Chondrocyte (in vitro differentiated cells): ENCODE measurements at places on chromosomes 2 and 18.
A peak's percentile ranks its signal among the peaks of the same experiment; 100 is the strongest.

DNA sequence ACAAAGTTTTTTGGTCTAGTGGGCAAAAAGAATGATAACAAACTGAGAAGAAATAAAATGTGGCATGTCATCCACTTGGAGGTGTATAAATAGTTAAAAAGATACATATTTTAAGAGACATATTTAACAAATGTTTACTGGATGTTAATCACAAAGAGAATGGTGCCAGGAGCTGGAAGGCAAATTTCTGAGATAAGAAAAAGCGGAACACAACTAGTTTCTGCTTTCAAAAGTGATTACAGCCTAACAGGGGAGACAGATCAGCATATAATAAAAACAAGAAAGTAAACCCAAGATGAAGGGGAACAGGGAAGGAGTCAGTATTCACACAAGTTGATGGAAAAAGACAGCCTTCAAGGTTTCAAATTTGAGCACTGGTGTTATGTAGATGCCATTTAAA is 91.3 kb downstream of the OLA1 start:
- H3K27ac ChIP-seq = no peak overlapping the region
- no peaks in the 10 kb centered on the region for H3K27me3 ChIP-seq
- peaks cover 22% of the 10 kb centered on the region for H3K4me1 ChIP-seq
- peaks cover 1% of the 10 kb centered on the region for H3K36me3 ChIP-seq
- DNase-seq = no peak

DNA sequence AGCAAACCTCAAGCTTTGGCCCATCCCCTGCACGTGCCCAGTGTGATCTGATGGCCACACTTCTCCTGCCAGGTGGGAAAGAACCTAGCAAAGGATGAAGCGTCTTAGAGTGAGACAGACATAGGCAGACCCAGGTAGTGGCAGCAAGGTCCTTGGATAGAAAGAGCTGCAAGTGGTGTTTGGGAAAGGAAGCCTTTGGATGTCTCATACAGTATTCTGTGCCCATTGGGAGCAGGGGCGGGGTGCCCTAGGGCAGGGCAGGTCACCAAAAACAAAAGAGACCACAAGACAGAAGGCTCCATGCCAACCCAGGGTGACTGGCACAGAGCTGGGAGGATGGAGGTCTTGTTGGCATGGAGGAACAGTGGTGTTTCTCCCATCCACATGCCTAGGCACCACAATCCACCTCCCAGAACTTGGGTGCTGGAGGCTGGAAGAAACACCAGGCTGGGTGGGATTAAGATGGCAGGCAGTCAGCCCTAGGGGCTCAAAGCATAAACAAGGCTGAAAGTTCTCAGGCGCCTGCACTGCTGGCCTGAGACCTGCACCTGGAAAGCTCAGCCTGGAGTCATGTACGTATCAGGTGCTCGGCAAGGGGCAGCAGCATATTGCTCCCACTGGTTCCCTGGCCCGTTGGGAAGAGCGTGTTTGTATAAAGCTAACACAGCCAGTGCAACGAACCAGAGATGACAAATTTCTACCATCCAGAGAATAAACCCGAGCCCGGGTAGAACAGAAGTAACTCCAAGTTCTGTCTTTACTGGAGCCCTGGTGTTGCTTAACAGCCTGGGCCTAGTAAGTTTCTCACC is 52.9 kb downstream of the CRACDL start:
- DNase-seq = no peak
- no peak overlapping the region for H3K4me3 ChIP-seq
- H3K27me3 ChIP-seq = no peaks in the 10 kb centered on the region

GRCh38 chr2:223800908-223801307 is 36.5 kb downstream of the AP1S3 start:
- no peak overlapping the region for H3K27ac ChIP-seq
- no peaks in the 10 kb centered on the region for H3K36me3 ChIP-seq
- H3K4me3 ChIP-seq = no peak overlapping the region
- H3K4me1 ChIP-seq = peaks cover 58% of the 10 kb centered on the region

DNA sequence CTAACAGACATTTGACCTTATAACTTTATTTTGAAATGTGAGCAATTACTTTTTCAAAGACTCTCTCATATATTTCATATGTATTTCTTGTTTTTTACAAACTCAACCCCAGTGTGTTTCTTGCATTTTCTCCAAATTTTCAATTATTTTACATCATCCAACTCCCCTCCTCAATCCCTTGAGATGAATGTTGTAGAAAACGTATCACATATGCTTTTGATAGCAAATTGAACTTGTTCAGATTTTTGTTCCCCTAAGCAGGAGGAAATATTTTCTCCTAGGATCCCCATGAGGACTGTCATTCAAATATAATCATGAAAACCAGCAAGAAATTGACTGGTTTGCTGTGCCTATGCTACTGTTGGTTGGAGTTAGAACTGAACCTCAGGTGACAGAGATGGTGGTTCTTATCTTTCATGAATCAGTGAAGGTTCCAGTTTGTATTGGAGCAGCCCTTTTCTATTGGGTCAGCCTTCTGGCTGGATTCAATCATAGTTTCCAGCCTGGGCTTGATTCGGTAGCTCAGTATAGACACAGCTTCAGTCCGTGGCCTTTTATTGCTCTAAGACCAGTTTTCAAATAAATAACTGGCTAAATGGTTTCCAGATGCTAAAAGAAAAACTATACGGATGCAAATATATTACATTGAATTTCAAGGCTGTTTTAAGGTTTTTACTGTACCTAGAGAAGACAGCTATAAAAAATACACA is 591.0 kb downstream of the EPHA4 start:
- no peak for DNase-seq
- H3K4me1 ChIP-seq = no peaks in the 10 kb centered on the region
- no peak overlapping the region for H3K27ac ChIP-seq
- H3K27me3 ChIP-seq = peaks cover 15% of the 10 kb centered on the region
- H3K4me3 ChIP-seq = no peak overlapping the region

- peak overlapping the region; percentile 92 for H3K27ac ChIP-seq
- no peaks in the 10 kb centered on the region for H3K27me3 ChIP-seq
- H3K36me3 ChIP-seq = peaks cover 9% of the 10 kb centered on the region
- no peak for DNase-seq
Measured at GRCh38 chr2:61288070-61288841, 126.3 kb downstream of the C2orf74 start.
